Dermis blood vessel endothelial cell (primary cell): ENCODE measurements at places on chromosomes 12 and 14. TPM values are rescaled to one million over a fixed set of nuclear protein-coding genes. Genes with fewer than 3 reads are reported as not detected.
A peak's percentile ranks its signal among the peaks of the same experiment; 100 is the strongest.

DNA sequence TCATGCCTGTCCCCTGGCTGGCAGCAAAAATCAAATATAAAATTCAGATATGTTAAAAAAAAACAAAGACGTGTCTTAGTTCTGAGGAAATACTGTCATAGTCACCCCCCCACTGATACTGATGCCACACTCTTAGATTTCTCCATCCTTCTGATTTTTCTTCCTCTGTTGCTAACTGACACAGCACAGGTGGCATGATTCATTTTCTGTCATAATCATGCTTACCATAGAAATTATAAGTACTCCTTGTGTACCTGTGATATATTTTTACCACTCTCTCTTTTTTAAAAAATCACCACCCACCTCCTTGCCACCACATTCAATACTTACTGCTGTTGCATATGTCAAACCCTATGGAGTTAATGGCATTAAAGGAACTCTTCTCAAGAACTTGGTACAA lies 209.2 kb downstream of the PPM1H start:
- no peak for DNase-seq

- peak; percentile 79 for DNase-seq
Measured at GRCh38 chr14:58152014-58152857, at the start of gene ARMH4. TSS of gene ARMH4 (minus strand) at chr14:58152213. CDS start at chr14:58139358, 12,855 bp downstream.

DNA sequence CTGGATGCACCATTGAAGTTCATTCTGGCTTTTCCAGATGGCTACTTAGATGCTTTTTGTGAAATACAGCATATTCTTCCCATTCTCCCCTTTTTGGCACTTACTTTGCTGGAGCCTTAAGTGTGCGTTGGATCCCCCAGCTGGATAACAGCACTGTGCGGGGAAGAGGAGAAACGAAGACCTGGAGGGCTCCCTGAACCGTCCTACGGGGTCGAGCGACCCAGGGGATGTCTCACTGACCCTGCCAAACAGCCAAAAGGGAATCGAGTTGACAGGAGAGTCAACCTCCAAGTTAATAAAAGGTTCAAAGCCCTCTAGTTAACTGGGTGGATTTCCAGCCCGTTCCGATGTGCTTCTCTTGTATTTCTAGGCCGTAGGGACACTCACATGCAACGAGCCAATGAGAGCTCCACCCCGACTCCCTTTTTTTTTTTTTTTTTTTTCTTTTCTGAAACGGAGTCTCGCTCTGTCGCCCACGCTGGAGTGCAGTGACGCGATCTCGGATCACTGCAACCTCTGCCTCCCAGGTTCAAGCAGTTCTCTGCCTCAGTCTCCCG lies 1.0 kb upstream of the CAMKK2 start:
- peak; percentile 28 for DNase-seq

The REM2 gene
- 0.09 TPM in 1 of 2 replicates, not detected in the other for total RNA-seq

The IFI27 gene
- 75.5 and 375 TPM in 2 replicates for total RNA-seq

The GPRC5D gene
- total RNA-seq, result 0.17 TPM in 1 of 2 replicates, not detected in the other

The PHETA1 gene
- 8.5 and 9.7 TPM in 2 replicates for total RNA-seq

The BIN2 gene
- total RNA-seq, result not detected in 2 replicates

DNA sequence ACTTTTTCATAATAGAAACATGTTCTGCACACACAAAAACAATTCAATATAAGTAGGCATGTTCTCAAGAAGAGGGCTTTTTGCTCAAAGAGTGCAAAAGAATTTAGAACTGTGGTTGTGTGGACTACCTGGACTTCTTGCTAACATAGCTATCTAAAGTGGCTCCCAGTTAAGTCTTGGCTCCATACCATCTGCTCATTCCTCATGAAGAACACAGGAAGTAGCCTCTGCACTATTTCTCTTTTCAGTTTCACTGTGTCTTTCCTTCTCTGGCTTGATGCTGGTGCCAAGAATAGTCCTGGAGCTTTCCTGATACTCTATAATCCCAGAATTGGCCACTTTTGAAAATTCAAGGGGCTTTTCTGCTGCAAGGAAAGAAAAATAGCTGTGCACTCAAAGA lies 127.4 kb downstream of the CCER1 start:
- no peak for DNase-seq

DNA sequence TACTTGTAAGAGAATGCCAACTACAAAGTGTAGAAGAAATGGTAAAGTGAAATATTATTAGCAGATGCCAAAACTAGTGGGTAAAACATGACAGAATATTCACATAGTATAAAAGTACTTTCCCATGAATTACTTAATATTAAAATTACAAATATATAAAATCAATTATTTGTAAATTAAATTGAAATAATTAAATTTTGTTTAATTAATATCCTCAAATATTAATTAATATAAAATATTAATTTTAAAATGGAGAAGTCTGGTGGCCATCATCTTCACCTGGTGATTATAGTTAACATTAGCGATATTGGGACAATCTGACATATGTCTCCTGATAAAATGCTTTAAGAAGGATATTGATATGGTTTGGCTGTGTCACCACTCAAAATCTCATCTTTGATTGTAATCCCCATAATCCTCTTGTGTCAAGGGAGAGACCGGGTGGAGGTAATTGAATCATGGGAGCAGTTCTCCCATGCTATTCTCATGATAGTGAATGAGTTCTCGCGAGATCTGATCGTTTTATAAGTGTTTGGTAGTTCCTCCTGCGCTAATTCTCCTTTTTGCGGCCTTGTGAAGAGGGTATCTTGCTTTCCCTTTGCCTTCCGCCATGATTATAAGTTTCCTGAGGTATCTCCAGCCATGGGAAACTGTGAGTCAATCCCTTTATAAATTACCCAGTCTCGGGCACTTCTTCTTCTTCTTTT lies 55.0 kb upstream of the SGPP1 start:
- no peak for DNase-seq

The NFE2 gene
- not detected in 2 replicates for total RNA-seq

DNA sequence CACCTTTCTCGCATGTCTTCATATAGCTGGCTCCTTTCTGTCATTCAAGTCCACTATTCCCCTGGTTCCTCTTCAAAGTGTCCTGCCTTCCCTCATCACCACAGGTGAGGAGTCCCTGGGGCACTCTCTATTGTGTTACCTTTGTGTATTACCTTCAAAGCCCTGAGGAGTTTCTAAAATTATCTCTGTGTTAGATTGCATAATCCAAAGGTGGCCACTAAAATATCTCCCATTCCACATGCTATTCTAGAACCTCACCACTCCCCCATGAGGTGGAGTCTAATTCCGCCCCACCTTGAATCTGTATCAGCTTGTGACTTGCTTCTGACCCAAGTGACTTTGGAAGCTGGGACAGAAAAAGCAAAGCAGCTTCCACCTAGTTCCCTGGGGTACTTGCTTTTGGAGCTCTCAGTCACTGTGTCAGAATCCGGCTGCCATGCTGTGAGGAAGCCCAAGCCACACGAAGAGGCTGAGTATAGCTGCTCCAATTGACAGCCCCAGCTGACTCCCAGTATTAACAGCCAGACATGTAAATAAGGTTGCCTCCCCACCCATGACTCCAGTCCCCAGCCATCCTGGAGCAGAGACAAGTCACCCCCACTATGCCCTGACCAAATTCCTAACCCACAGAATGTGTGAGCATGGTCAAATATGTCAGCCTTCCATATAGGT lies 6.8 kb downstream of the HRK start:
- no peak for DNase-seq

- no peak for DNase-seq
Measured at GRCh38 chr12:132631666-132632065, 13.1 kb downstream of the P2RX2 start.
